ENCODE measurements at places on chromosomes 13 and 19.

DNA sequence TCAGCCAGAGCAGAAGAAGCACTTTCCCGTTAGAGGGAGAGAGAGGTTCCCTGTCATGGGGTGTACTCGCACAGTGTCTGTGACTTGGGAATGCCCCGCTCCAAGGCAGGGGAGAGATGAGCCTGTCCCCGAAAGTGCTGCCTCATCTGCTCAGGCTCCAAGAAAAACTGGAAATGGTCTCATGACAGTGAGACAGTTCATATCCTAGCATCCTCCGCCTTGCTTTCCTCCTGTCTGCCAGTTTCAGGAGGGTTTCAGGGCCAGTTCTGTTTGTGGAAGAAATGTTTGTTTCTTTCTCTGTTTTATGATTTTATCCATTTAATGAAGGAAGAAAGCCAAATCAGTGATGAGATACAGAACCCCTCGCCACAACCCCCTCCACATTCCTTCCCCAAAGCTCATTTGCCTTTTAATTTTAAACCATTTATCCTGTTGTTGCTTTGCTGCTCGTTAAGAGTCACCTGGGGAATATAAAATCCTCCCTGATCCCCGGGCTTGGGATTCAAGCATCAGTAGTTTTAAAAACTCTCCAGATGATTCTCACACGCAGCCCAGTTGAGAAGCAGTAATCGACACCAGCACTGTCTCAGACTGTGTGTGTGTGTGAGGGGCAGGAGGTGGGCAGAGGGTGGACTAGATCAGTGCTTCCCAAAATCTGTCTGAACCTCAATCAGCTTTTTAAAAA, 144.6 kb upstream of the UBL3 start:
- no peak for DNase-seq

GRCh38 chr19:1236576-1236975, 1.2 kb downstream of the CBARP start:
- no peak for DNase-seq

GRCh38 chr13:92560883-92561282, 665.7 kb upstream of the GPC6 start:
- DNase-seq = peak; percentile 73

- DNase-seq = no peak
Measured at GRCh38 chr13:111880185-111880584, 186.8 kb upstream of the SOX1 start.

DNA sequence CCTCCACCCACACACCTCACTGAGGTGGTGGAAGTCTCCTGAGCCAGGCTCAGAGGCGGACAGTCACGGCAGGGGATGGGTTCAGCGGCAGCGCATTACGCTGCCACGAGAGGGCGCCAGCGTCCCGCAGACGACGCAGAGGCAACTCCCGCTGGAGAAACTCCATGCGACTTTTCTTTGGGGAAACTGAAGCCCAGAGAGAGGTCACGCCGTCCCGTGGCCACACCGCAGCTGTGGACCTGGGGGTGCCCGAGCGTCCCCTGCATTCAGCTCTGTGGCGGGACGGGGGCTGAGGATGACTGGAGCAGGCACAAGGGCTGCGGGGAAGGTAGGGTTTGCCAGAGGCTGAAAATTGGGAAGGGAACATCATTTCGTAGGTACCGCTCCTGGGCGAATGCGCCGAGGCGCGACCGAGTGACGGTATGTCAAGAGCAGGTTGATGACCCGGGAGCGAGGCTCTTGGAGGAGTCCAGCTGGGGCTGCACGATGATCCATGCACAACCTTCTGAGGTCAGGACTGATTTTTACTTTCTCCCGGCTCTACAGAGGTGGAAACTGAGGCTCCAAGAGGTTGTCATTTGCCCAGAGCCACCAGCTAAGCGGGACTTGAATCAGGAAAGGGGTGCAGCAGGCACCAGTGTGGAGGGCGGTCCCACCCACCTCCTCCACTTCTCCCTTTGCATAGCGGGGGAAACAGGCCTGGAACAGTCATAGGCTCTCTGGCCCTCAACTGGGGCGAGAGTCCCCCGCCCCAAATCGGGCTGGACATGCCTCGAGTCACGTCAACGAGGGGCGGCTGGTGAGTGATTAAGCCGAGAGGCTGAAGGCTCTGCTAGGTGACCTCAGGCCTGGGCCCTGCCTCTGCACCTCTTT, 690 bp upstream of the ARRDC2 start:
- peak; percentile 68 for DNase-seq

DNA sequence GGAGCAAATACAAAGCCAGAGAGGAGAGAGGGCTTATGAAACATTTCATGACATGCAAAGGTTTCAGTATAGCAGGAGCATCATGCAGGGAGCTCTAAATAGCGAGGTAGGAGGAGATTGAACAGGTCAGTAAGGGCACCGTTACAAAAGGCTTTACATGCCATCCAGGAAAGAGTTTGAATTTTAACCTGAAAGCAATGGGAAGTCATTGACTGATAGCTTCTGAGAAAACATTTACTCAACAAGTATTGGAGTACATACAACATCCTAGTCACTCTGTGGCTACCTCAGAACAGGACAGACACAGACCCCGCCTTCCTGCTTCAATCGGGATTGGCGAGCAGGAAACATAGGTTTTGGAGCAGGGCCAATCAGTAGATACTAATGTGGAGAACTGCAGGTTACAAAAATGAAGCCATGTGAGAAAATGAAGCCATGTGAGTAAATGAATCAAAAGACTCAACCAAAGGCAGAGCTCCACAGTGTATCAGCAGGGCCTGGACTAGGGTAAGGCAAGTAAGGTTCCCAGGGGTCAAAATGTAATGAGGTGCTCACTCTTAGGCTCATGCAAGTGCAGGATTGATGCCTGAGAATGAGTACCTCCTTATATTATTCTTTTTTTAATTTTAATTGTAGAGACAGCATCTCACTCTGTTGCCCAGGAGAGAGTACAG, 46.8 kb upstream of the FNDC3A start:
- DNase-seq = no peak
